ENCODE measurements at places on chromosomes 16 and 17.

GRCh38 chr16:86685076-86685475, 106.7 kb downstream of the FOXL1 start:
- DNase-seq: no peak

DNA sequence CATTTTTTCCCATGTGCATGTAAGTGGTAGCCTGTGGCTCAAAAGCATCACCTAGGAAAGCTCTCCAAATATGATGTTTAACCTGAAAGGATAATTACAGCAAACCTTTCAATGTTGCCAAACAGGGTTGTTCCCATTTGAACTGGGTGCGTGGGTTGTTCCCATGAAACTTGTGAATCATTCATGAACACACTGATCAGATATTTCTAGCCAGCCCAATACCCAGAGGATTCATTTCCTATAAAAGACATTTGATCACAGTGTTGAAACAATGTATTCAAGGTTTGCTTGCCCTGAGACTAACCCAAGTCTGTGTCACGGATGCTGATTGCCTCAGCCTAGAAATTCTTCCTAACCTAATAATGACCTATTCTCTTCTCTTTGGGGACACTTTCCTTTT, 12.9 kb downstream of the KRT39 start:
- peak; percentile 90 for DNase-seq

- peak; percentile 16 for DNase-seq
Observed at GRCh38 chr17:35486920-35487732, 38.6 kb upstream of the SLFN13 start.

DNA sequence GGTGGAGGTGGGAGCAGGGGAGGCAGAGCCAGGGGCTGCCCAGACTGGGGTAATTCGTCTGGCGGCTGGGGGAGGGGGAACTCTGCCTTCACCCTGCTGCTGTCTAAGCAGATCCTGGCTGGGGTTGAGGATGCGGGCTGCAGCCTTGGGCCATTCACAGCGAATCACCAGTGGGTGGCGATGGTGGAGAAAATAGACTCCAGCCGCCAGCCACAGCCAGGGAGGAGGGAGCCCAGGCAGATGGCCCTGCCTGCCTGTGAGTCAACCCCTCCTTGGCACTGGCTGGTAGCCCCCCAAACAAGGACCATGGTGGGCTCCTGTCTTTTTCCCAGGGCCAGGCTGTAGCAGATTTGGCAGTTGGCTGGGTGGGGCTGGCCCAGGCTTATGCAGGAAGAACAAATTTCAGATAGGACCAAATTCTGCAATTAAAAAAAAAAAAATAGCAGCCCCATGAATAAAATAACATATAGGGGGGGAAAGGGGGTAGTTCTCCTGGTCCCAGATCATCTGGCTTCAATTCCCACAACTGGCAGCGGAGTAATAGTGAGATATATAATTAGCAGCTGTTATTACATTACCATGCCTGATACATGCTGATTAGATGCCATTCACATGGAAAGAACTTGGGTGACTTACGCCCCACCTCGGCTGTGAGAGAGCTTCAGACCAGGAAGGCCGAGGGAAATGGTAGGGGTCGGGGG, 41.5 kb upstream of the CDH5 start:
- DNase-seq: peak; percentile 61

- no peak for DNase-seq
Observed at GRCh38 chr17:75518201-75518600, 1.9 kb downstream of the TSEN54 start.

GRCh38 chr16:66406534-66407221, 20.4 kb upstream of the BEAN1 start:
- DNase-seq: peak; percentile 93

- DNase-seq: peak; percentile 34
Observed at GRCh38 chr16:10577305-10578202, 2.8 kb downstream of the EMP2 start.

DNA sequence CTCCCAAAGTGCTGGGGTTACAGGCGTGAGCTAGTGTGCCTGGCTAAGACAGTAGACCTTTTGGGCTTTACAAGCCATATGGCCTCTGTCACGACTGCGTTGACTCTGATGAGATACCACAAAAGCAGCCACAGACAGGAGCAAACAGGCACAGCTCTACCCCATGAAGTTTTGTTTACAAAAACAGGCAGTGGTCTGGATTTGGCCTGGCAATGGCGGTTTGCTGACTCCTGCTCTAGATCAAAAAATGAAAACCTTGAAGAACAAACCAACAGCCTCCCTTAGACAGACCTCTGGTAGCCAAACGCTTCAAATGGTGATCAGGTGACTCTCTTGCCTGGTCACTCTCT, 20.7 kb downstream of the SLC43A2 start:
- no peak for DNase-seq

DNA sequence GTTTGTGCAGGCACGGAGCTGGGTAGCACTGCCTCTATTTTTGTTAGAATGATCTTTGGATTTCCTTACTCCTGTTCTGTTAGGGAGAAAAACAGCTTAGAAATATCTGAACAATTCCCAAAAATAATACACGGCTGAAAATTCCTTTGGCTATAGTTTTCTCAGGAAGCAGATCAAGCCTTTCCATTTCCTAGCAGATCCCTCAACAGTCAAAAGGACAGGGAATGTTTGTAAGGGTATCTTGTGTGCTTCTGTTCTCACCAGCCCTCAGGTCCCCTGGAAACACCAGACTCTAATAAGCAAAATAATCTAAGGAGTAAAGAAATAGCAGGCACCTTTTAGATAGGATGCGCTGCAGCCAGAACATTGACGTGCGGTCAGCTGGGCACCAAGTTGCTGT, 30.5 kb upstream of the WSB1 start:
- no peak for DNase-seq

DNA sequence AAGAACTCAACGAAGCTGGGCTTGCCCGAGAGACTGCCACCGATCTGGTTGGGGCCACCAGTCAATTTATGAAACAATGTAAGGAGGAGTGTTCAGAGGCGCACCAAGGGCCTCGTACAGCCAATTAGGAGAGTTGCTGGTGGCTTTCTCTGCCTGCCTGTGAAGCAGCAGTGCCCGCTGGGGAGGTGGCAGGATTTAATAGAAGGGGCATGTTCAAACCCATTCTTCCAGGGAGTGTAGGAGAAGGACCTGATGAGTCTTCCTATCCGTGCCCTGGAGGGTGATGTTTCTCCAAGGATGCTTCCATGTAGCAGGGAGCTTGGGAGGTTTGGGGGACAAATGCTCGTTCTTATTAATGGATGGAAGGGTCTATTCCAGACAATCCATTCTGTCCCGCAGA, 178.4 kb downstream of the CCDC182 start:
- DNase-seq: no peak

DNA sequence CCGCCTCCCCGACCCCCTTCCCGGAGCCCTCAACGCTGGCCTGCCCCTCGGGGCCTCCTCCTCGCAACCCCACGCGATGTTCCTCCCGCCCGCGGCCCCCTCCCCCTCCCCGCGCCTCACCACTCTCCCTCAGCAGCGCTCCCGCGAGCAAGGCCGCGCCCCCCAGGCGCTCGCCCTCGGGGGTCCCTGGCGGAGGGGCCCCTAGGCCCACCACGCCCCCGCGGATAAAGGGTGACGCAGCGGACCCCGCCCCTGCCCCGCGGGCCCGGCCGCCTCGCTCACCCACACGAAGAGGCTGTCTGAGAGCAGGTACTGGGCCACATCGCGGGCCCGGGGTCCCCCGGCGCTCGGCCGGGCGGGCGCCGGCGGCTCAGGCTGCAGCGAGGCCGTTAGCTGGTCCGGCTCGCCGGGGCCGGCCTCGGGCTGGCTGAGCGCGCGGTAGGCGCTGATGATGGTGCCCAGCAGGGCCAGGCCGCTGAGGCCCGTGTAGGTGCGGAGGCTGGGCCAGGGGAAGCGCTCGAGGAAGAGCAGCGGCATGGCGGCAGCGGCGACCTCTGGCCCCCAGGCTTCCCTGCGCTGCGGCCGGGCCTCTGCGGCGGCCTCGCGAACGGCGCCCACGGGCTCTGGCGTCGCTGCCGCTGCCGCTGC, 430 bp downstream of the AMFR start:
- peak; percentile 40 for DNase-seq

DNA sequence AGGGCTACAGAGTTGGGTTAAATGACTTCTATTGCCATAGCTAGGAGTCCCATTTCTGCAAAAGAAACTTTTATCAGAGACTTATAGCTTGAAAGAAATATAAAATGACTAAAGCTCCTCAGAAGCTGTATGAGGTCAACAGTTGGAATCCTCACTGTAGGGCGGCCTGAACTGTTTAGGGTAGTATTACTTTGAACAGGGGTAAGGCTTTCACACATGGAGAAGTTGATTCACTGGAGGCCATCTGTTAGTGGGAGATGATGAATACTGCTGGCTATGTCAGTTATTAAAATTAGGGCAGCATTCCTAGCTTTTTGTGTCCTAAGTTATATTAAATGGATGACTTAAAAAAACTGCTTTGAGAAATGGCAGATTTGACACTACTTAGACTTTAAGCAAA, 6.0 kb downstream of the TTC19 start:
- no peak for DNase-seq

DNA sequence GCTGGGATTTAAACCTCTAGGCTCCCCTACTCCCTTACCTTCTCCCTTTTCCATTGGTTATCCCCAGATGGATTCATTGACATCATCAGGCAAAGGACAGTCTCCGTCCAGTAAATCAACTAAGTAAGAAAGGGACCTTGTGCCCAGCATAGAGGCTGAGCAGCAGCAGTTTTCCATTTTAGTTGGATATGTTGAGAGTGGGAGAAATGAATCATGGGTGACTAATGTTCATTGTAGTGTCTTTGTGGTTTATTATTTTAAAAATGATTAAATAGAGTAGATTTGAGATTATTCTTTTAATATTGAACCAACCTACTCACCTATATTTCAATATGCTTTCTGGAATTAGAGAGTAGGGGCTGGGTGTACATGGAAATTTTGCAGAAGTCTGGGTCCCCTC, 99.4 kb upstream of the CACNG3 start:
- no peak for DNase-seq

DNA sequence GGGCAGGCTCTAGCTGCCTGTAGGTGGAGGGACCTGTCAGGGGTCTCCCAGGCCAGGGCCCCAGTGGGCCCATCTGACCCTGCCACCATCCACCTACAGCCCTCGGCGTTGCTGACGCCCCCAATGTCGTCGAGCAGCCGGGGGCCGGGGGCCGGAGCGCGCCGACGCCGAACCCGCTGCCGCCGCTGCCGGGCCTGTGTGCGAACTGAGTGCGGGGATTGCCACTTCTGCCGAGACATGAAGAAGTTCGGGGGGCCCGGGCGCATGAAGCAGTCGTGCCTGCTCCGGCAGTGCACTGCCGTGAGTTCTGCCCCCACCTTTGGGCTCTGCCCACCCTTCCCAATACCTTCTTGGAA, 2.2 kb downstream of the FBXL19 start:
- DNase-seq: no peak

DNA sequence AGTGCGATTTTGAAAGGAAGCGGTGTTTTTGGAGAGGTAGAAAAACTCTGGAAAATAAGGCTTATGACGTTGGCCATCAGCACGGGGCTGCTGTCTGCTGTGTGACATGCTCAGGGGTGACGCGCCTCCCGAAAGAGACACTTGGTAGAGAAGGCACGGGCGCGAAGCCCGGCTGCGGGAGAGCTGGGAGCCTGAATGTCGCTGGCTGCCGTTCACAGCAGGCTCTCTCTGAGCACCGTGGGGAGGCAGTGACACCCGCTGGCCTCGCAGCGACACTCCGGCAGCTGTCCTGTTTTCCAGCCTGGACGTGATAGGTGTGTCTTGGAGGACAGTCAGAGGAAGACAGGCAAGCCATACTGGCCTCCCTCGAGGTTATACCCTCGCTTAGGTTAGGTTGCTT, 759.1 kb upstream of the RBFOX1 start:
- DNase-seq: no peak

- no peak for DNase-seq
Observed at GRCh38 chr17:48530208-48530886, 464 bp downstream of the HOXB1 start.

- no peak for DNase-seq
Observed at GRCh38 chr16:83272843-83273242, 534.9 kb upstream of the HSBP1 start.

DNA sequence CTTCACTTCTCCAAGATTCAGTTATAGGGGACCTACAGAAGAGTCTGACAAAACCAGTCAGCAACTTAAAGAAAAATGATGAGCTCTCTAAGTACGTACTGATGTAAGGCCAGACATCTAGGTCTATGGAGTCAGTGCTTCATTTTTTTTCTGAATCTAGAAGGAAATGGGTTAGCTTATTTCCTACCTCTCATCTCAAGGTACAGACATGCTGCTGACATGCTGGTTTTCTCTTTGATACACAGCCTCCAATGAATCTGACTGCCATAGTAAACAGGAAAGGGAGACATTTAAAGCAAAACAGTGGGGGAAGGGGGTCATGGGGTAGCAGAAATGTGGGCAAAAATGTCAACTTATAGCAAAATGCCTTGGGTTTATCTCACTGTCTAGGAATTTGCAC, 16.4 kb downstream of the CDR2 start:
- no peak for DNase-seq

GRCh38 chr17:20925954-20926353, 116.9 kb downstream of the USP22 start:
- DNase-seq: no peak

DNA sequence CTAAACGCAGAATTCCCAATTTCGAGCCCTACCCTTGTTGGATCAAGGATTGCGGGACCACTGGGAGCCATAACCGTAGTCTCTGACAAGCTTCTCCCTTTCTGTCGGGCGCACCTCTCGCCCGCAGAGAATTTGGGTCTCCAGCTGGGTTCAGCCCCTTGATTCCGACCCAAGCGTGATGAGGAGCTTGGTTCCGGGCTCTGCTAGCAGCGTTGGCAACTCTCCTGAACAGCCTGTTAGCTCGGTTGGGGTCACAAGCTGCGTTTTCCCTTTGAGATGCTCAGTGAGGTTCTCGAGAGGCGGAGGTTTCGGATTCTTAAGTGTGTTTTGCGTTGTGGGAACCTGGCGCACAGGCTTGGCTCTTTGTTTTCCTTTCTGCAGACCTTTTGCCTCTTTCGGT, 655 bp downstream of the ATXN1L start:
- DNase-seq: peak; percentile 11

- DNase-seq: no peak
Observed at GRCh38 chr17:77141846-77142449, 1.2 kb downstream of the SEC14L1 start.

- no peak for DNase-seq
Observed at GRCh38 chr17:760371-760770, 8.3 kb upstream of the GEMIN4 start.

- DNase-seq: no peak
Observed at GRCh38 chr17:81267390-81268067, 27.6 kb downstream of the SLC38A10 start.

- no peak for DNase-seq
Observed at GRCh38 chr17:77215281-77215680, 74.5 kb downstream of the SEC14L1 start.

DNA sequence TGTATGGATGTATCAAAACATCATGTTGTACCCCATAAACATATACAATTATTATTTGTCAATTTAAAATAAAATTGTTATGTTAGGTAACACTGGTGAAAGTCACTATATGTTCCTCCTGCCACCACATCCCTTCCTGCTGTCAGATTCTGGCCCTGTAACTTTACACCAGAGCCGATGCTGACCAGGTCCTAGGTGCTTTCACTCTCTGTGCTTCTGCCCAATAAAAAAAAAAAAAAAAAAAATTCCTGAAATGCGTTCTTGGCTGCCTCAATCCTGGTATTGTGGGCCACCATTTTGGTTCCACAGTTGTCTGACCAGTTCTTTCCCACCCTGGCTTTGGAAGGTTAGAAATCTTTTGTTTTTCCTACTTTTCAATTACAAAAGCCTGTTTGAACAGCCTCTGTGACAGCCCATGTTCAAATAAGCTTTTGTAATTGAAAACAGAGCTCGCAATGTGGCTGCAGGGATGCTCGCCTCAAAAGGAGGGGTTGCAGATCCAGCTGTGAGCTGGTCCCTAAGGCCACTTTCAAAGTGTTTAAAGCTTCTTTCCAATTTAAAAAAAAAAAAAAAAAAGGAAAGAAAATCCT, 831.0 kb upstream of the EEF2KMT start:
- DNase-seq: no peak

- no peak for DNase-seq
Observed at GRCh38 chr16:4270595-4270994, 2.2 kb downstream of the TFAP4 start.
